ENCODE measurements at places on chromosomes 12 and 14.

GRCh38 chr14:99516871-99517642 lies 35.8 kb downstream of the CCNK start:
- no peak for DNase-seq

GRCh38 chr12:132395192-132395907 lies 66.0 kb upstream of the GALNT9 start:
- DNase-seq = no peak

GRCh38 chr14:88422919-88423650 lies 37.6 kb downstream of the SPATA7 start:
- no peak for DNase-seq

GRCh38 chr12:112900298-112901145 lies 6.2 kb upstream of the OAS1 start:
- DNase-seq = peak; percentile 38

DNA sequence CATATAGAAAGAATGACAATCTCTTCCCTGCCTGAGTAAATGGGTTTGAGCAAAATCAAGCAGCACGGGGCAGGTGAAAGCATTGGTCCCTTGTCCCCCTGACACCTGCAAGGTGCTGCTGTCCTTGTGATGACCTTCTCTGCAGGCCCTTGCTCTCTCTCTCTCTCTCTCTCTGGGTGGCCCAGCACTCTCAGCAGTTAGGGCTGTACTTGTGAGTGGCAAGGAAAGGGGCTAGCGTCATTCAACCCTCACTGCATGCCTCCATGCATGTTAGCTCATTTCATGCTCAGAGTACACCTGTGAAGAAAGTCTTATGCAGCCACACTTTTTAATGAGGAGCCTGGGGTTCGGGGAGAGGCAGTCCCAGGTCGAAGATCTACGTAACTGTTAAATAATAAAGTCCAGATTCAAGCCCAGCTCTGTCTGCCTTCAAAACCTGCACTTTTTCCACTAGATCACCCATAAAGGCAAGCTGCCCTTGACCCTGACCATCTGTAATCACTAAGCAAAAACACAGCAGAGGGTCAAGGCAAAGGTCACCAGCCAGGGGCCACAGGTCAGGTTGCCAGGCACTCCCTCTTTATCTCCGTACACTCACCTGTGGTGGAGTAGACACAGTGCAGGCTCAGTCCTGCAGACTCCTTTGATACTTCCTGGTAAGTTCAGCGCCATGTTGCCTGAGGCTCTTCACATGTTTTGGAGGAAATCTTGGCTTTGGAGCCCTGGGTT lies 44.9 kb upstream of the CLMN start:
- DNase-seq = no peak

DNA sequence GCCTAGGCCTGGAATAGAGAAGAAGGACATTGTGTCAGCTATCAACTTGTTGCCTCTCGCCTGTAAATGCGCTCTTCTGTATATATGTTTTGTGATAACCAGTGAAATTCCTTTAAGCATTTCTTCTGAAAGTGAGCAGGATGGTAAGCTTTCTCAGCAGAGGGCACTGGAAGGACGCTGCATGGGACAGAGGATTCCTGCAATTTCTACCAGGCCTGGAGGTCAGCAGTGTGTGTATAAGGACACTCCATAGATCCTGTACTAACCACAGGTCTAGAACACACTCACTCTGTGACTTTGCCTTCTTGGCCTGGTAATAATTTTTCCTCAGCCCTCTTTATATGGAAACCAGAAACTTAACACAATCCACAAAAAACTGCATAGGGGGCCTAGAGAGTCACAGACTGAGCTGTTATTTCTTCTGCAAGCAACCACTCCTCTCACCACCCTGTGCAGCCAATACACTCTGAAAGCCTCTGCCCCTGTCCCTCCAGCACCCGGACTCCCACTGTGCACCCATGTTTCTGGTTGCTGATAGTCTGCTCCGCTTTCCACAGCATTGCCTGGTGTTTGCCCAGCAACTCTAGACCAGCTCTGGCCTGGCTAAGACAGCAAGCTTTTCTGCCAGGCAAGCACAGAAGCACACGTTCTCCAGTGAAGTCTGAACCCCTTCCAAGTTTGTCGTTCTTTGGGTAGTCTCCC lies 94.0 kb upstream of the RMST start:
- no peak for DNase-seq

DNA sequence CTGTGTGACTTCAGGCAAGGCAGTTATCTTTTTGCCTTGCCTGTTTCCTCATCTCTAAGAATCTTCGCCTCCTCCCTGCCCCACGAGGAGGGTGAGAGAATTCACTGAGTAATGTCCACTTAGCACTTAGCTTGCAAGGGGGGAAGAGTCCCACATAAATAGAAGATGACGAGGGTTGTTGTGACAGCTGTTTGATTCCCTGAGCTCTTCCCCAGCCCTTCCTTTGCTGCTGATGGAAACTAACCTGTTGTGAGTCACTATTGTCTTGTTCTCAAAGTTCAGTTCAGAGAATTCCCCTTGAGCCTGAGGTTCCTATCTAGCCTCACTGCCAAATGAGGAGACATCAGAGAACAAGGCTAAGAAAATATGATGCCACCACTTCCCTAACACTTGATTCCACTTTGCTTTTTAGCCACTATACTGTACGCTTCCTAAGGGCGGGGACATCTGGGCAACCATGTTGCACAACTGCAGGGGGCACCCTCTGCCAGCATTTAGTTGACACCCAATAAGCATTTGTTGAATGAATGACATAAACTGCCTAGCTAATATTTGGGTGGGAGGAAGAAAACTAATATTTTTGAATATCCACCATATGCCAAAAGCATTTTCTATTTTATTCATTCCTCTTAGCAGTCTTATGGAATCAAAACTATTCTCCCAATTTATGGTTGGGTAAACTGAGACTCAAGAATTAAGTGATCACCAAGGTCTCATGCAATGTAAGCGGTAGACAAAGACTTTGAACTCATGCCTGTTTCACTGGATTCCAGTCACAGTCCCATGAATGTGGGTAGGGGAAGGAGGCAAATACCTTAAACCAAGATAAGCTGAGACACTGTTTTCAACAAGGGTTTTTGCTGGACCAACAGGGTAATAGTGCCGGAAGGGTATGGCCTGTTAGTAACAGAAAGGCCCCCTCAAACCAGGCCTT lies 77.6 kb downstream of the ZFP36L1 start:
- no peak for DNase-seq

All from effector memory CD8-positive, alpha-beta T cell (primary cell).